ENCODE measurements at places on chromosomes 6 and 20.

DNA sequence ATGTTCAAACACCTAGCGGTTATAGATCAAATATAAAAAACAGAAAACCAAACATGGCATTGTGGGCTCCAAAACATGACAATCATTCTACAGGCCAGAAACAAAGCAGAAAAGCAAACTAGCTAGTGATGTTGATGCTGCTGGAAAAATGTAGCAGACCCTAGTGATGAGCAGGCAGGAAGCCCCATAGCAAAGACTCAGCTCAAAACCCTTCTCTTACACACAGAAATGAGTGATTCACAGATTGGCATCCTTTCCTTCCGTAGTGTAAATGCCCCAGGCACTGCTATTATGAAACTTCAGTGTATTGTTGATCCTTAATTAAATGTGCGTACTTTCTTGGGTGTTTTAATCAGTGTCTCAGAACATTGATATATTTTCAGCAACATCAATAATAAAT is 425.1 kb downstream of the UTRN start:
- no peak for DNase-seq

GRCh38 chr20:59223182-59223601 is 59.6 kb downstream of the ZNF831 start:
- DNase-seq: no peak

DNA sequence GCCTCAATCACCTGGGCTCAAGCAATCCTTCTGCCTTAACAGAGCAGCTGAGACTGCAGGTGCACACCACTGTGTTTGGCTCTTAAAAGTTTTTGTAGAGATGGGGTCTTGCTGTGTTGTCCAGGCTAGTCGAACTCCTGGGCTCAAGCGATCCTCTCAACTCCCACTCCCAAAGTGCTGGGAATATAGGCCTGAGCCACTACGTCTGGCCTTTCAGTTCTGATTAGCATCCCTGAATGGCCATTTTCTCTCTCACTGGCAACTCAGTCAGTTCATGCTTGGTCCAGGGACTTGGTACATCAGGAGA is 28.5 kb downstream of the DNMT3B start:
- no peak for DNase-seq

DNA sequence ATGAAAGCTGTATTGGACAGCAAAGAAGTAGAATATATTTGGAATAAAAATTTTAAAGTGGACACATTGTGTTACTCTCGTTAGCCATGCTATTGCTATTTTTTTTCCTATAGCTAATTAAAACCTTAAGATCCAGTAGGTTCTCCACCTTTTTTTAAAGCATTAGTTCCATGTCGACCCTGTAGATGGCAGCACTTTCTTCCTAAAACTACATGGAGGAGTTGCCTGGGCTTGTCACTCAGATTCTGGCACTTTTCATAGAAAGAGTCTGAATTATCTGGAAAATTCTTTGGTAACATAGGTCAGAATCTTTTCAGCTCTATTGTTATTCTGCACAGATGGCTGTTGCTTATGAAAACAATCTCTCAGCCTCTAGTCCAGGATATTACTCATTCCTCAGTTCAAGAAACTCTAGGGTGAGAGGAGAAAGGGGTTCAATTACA is 42.0 kb upstream of the ESR1 start:
- peak; percentile 15 for DNase-seq

- DNase-seq: no peak
These were observed 240.9 kb downstream of the DOK5 start for GRCh38 chr20:54716174-54716747.

- DNase-seq: no peak
These were observed 12.3 kb downstream of the CYP21A2 start for GRCh38 chr6:32050562-32050961.

DNA sequence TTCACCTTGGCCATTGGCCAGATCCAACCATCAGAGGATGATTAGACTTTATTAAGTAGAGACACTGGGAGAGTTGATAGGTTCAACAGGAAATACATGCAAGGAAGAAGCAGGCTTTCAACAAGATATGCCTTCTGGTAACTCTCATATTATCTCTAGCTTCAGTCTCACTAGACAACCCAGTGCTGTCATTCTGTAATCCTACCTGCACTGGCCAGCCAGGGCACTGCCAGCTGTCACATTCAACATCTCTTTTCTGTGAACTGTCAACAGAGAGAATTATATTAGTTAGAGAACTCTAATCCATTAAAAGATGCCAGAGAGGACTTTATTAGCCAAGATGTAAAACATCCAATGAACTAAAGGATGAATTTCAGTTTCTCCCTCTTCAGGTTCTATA is 337.9 kb upstream of the JAG1 start:
- no peak for DNase-seq

DNA sequence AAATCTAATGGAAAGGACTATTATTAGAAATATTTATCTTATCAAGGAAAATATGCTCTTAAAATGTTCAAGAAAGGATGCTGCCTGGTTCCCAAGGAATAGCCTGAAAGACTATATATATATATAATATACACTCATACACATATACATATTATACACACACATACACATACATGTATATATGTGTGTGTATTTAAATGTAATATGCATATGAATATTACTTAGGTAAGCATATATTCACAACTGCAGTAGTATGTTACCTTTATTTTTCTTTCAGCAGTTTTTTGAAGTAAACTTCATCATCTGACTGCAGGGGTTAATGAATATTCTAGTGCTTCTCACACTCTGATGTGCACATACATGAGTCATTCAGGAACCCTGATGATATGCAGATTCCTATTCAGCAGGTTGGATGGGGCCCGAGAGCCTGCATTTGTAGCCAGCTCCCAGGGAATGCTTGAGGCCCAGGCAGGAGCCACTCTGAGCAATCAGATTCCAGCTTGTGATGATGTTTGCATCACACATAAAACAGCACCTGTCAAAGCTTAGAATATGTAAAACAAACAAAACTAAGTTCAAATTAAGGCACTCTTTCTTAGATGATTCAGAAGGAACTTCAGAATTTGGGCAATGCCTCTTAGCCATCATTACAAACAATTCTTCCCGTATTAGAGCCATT is 16.1 kb downstream of the MYLK4 start:
- no peak for DNase-seq

DNA sequence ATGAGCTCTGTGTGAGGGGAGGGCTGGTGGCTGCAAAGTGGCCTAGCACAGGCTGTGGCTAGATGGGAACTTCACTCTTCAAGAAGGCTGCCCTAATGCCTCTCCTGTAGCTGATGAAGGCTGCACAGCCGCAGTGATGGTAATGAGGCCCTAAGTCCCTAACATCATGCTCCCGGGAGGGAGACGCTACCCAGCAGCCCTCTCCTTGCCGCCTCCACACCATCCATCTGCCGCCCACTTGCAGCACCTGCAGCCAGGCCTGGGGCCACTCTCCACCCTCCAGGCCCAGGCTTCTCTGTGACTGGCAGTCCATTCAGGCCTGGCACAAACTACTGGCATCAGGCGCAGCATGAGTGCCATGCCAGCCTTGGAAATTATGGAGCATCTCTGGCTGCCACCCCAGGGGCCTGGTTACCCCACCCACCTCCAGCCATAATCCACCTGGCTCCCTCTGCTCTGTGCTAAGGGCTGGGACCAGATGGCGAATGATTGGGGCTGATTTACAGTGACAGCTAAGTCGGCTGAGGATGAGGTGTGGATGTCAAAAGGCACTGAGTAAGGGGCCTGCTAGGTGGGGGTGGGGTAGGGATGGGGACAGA is 284.2 kb downstream of the LRFN2 start:
- no peak for DNase-seq

DNA sequence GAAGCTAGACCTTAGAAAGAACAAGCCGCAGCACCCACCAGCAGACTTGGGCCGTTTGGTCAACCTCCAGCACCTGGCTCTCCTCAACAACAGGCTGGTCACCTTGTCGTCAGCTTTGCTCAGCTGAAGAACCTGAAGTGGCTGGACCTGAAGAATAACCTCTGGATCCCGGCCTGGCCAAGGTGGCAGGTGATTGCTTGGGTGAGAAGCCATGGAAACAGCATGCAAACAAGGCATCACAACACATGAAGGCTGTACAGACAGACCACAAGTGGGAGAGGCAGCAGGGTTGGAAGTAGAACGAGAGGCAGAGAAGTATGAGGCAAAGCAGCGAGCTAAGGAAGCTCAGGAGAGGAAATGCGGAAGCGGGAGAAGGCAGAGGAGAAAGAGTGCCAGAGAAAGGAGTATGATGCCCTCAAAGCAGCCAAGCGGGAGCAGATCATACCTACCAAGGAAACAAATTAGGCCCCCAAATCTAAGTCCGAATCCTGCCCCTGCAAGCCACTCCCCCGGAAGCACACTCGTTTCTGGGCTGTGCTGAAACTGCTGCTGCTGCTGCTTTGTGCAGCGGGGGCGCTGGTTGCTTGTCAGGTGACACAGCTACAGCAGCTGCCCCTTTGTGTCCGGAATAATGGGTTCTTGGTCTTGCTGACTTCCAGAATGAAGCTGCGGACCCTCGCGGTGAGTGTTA is 121.6 kb upstream of the LGSN start:
- DNase-seq: no peak

DNA sequence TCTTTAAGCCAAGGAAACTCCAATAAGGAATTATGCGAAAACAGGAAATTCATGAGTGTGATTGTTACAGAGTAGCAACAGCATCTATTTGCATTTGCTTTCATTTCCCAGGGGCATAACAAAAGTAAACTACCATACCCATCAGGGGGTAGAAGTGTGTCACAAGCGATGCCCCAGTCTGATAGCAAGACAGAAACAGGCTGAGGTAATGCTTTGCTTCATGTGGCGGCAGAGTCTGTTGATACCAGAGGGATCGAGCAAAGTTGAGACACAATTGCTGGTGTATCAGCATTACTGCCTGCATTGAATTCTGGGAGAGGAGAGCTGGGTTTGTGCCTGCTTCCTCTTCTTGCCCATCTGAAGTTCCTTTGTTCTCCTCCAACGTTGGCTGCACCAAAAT is 51.2 kb upstream of the LYRM2 start:
- no peak for DNase-seq

DNA sequence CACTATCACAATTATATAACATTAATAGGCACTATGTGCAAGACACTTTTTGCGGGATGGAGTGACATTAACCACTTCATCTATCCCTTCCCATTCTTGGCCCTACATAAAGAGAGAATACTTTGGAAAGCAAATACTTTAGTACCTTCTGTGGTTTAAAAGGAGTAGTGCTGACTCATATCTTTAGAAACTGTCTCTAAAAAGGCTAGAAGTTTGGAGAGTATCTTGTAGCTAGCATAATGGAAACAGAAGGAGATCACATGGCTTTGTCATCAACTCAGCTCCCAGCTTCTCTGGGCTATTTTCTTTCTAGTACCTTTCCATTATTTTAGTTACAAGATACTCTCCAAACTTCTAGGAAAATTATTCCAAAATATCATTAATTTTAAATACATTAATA is 157.5 kb downstream of the ADGRG6 start:
- DNase-seq: no peak

DNA sequence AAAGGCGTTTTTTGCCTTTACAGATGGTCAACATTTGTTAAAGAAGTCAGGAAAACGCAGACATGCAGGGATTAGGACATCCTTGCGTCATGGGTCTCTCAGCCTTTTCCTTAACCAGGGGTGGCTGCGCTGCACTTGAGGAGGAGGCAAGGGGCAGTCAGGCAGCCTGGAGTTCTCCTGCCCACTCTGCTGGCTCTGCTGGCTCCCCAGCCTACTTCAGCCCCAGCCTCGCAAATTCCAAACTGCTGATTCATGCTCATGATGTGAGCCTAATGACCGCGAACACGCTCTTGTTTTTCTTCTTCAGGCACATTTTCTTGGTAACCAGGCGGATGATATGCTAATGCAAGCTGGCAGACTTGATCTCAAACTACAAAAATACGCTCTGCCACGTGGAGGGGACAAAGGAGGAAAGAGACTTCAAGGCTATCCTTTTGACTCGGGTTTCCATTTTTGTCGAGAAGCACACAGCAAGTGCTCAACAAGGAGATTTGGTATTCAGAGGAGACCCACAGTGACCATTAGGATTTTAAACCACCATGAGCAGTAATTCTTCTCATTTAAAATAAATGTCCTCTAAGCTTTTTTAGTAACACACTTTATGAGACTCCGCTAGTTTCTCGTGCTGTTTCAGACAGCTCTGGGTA is 290.3 kb upstream of the STXBP5 start:
- no peak for DNase-seq

- no peak for DNase-seq
These were observed 651 bp upstream of the CCND3 start for GRCh38 chr6:41942067-41942851.

DNA sequence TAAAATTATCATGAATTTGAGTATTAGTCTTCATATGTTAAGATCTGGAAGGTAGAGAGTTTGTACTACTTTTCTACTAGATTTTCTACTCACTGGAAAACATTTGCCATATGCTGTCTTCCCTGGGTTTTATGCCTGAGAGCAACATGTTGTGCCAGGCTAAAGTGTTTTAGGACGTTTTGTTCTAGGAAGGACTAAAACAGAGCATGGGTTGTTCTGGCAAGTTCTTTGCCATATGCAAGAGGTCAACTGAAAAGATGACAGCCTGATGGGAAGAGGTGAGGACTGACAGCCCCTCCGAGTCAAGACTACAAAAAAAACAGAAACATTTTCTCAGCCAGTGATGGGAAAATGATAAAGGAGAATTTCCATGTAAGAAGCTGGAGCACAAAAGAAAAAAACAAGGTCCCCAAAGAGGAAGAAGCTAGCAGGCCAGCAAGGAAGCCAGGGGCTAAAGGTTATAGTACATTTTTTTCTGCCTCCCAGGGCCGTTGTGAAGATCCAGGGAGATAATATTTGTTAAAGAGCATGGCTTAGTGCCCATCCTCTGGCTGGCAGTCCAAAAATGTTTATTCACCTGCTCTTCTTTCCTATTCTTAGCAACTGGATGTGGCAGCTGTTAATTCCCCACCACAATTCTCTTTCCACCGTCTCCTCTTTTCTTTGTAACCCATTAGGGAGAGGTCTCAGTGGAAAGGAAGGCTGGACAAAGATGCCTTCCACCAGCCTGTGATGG is 7.8 kb downstream of the SCGN start:
- DNase-seq: no peak

DNA sequence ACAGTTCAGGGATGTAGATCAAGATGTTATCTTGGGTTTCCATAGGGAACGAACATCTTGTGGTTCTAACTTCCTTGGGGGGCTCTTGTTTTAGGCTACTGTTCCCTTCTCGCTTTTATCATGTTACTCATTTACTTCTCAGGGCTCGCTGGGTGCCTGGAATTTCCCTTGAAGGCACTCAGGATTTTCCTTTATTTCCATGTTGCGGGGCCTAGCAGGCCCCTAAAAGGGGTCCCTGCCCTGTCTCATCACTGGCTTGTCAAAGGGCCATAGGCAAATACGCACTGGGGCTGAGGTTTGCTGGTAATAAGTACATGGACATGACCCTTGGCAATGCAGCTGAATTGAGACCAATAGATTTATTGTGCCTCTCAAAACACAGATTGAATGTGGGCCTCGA is 262.3 kb downstream of the CDH4 start:
- DNase-seq: no peak

DNA sequence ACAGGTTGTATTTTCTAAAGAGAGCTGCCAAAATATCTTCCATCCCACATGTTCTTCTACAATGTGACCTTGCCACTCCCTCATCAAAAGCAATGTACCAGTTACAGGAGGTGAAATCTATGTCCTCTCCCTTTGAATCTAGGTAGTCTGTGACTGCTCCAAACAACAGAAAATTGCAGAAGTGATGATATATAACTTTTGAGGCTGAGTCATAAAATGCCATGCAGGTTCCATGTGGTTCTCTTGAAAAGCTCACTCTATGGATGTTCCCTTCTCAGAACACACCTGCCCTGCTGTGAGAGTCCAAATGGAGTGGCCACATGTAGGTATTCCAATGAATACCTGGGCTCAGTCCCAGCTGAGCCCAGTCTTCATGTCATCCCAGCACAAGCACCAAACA is 16.9 kb upstream of the PHIP start:
- DNase-seq: no peak

Measured in stimulated activated CD4-positive, alpha-beta T cell treated with anti-CD3 and anti-CD28 coated beads, Interleukin-2, amount 100 ng/mL, for 4 hours (primary cell).